ENCODE measurements at places on chromosomes 7 and 10. TPM values are rescaled to one million over a fixed set of nuclear protein-coding genes. Genes with fewer than 3 reads are reported as not detected.

GRCh38 chr10:71920540-71921323, 43.5 kb upstream of the CHST3 start:
- no peak for DNase-seq

GRCh38 chr7:135862586-135863340, 114.2 kb upstream of the FAM180A start:
- DNase-seq, result peak; percentile 71

- no peak for DNase-seq
Measured at GRCh38 chr7:44048031-44048795, 3.7 kb downstream of the DBNL start.

DNA sequence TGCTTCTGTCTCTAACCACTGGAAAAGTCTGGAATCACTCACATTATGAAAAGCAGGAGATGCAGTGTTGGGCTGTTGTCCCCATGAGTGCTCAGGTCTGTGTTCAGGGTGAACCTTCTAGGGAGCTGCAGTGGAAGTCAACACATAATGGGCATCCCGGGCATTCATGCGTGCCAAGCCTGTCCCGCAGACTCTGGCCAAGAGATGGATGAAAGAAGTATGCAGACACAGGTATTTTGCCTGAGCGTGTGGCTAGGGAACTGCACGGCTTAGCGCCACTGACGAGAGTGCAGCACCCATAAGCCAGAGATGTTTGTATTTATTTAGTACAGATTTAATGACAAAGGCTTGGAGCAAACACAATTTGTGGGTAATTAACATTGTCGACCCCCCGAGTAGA, 84.7 kb downstream of the GPR26 start:
- DNase-seq, result no peak

GRCh38 chr10:79275431-79275851, 71.8 kb upstream of the PPIF start:
- no peak for DNase-seq

- no peak for DNase-seq
Measured at GRCh38 chr7:108014215-108014614, 11.3 kb upstream of the LAMB1 start.

DNA sequence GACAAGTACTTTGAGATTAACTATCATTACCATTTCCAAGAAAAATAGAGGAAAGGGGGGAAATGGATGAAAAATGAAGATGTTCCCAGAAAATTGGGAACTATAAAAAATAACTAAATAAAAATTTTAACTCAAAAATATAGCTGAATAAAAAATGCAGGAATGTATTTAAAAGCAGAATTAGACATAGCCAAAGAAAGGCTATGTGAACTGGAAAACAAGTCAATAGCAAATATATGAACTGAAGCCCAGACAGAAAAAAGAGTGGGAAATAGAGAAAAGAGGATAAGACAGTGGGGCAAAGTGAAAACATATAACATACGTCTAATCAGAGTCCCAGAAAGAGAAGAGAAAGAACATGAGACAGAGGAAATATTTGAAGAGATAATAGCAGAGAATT, 10.3 kb downstream of the PPP1R3C start:
- DNase-seq, result no peak

DNA sequence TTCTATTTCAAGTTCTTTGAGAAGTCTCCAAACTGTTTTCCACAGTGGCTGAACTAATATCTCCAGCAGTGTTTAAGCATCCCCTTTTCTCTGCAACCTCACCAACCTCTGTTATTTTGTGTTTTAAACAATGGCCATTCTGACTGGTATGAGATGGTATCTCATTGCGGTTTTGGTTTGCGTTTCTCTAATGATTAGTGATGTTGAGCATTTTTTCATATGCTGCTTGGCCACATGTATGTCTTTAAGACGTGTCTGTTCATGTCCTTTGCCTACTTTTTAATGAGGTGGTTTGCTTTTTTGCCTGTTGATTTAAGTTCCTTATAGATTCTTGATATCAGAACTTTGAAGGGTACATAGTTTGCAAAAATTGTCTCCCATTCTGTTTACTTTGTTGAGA, 156.6 kb upstream of the IMMP2L start:
- DNase-seq, result no peak

- DNase-seq, result no peak
Measured at GRCh38 chr10:71359364-71360046, 37.2 kb upstream of the CDH23 start.

DNA sequence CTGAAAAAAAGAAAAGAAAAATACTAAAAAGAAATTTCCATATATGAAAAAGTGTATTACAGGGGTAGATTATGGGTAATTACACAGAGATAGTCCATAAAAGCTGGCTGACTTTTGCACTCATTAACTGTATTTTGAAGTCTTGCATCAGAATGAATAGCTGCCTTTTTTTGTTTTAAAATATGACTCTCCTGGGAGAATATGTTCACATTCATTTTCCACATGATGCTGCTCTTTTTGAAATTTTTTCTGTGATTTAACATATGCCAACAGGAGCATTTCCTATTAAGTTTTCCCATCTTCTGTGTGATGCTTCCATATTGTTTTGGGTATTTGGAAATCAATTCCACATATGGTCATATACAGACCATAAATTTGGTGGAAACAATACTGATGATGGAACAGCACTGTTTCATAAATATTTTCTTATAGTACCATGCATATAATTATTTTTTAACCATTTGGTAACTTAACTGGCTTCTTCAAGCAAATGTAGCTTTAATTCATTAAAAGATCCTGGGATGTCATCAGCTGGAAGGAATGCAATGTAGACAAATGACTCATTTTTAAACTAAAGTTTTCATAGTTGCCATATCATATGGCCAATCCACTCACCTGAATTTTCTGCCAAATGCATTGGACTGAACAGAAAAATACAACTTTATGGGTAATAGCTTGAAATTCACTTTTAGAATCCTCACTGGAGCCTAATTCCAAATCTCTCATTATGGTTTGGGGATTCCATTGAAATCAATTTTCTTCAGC, 313.9 kb upstream of the GLI3 start:
- no peak for DNase-seq

DNA sequence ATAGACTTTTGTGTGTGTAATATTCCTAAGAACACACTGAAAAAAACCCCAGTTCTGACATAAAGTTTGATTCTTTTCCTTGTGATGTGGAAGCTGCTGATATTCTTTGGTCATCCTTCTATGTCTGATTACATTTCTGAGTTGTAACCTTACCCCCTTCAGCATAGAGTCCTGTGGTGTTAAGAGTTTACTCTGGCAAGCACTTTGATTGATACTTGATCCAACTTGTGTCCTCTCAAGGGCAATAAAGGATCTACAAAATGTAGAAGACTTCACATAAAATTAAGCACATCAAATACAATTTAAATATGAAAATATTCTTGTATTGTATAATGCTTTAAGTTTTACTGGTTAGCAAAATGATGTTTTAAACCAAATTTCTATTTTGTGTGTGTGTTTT, 221.7 kb upstream of the DKK1 start:
- DNase-seq, result no peak

DNA sequence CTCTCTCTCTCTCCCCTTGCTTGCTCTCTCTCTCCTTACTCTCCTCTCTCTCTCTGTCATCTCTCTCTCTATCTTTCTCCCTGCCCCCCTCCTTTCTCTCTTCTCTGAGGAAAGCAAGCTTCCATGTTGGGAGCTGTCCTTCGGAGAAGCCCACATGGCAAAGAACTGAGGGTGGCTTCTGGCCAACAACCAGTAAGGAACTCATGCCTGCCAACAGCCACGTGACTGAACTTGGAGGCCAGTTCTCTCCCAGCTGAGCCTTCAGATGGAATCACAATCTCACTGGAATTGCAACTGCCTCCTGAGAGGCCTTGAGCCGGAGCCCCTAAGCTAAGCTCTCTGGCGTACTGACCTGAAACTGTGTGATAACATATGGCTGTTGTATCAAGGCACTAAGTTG, 12.0 kb upstream of the DHTKD1 start:
- no peak for DNase-seq

GRCh38 chr10:2798336-2799022, 268.9 kb upstream of the PFKP start:
- DNase-seq, result peak; percentile 76

- DNase-seq, result no peak
Measured at GRCh38 chr7:11667810-11668185, 164.2 kb downstream of the THSD7A start.

- DNase-seq, result peak; percentile 71
Measured at GRCh38 chr10:61903221-61903927, 1.9 kb downstream of the ARID5B start.

GRCh38 chr7:46145412-46145811, 224.3 kb upstream of the IGFBP3 start:
- DNase-seq, result peak; percentile 44

DNA sequence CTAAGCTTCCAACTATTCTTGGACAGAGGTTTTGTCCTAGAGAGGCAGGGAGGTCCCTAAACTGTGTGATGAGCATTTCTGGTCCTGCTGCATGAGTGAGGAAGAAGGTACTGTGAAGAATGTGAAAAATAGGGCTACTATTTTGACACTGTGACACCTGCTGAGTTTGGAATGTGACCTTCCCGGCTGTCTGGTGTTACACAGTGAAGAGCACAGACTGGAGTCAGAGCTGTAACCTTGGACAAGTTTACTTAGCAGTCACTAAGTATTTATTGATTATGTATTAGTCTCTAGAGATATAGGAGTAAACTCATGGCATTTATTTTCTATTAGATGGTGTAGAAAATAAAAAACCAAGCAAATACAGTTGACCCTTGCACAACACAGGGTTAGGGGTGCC, 12.3 kb downstream of the GOLGA7B start:
- peak; percentile 20 for DNase-seq

- no peak for DNase-seq
Measured at GRCh38 chr10:122780391-122780790, 65.3 kb downstream of the CUZD1 start.

DNA sequence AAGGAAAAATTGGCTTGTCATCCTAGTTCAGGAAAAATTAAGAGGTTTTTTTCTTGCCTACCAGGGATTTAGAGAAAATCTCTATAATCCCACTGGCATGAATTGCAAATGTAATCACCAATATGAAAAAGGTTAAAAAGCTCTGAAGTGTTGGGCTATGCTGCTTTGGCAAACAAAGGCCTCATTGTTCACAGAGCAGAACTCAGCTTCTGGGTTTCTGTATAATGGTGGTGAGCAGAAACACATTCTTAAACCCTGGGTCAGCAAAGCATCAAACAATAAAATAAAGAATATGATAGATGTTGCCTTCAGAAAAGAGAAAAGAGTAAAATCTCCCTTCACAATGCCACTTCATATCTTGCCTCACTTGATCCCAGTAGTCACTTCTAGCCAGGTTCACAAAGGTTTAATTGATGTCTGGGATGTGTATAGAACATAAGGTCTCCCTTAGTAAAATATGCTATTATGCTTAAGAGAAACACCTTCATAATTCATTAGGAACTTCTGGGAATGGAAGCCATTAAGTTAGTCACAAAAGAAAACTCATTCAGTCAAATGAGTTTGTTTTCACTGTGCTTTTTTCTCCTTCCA, 1255.5 kb upstream of the PHF14 start:
- DNase-seq, result no peak

Gene CLDN4
- total RNA-seq, result not detected

Gene NME8
- total RNA-seq, result 0.34 TPM

Gene TSPAN12
- 17.3 TPM for total RNA-seq

Gene IFIT1B
- total RNA-seq, result not detected

Gene ADAMTS14
- not detected for total RNA-seq

Gene SCIN
- not detected for total RNA-seq

Data from neural progenitor cell (in vitro differentiated cells).